ENCODE measurements at places on chromosomes 2 and 18.
A peak's percentile ranks its signal among the peaks of the same experiment; 100 is the strongest.

DNA sequence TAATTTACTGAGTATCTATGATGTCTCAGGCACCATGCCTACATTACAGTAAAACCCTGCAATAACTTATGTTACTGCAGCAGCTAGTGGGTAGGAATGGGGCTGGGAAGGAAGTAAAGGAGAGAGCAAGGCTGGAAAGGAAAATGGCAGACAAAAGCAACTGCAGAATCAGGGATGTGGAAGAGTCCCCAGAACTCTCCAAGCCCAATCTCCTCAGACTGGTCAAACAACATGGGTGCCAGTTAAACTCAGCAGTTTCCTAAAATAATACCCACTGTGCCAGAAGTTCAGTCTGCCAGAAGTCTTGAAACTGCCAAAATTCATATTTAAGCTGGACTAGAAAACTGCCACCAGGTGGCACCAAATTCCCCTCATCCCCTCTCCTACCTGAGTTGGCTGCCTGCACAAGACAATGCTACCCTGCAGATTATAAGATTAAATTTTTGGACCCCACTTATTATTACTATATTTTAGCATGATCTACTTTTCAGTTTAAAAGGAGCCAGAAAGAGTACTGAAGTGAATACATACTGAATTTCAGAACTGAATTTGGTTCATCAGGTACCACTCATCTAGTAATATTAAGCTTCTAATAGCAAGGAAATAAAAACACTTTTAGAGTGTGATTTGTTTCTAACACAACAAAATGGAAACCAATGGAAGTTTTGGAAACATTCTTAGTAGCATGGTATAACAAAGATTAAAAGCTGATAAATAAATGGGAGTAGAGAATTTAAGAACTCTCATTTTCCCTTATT is 86.8 kb upstream of the DNER start:
- DNase-seq: peak; percentile 73

DNA sequence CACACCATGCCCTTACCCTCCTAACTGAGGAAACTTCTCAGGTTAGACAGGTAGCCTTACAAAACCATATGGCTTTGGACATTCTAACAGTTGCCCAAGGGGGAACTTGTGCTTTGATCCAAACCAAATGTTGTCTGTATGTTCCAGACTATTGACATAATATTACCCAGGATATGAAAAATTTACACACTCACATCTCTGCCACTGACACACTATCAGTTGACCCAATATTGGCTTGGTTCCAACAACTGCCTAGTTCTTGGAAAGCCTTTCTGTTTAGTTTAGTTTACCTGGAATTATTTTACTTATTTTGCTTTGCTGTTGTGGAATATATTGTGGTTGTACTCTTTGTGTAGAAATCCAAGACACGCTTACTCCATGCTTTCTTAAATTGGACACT is 178.4 kb downstream of the RNF152 start:
- no peak for DNase-seq

DNA sequence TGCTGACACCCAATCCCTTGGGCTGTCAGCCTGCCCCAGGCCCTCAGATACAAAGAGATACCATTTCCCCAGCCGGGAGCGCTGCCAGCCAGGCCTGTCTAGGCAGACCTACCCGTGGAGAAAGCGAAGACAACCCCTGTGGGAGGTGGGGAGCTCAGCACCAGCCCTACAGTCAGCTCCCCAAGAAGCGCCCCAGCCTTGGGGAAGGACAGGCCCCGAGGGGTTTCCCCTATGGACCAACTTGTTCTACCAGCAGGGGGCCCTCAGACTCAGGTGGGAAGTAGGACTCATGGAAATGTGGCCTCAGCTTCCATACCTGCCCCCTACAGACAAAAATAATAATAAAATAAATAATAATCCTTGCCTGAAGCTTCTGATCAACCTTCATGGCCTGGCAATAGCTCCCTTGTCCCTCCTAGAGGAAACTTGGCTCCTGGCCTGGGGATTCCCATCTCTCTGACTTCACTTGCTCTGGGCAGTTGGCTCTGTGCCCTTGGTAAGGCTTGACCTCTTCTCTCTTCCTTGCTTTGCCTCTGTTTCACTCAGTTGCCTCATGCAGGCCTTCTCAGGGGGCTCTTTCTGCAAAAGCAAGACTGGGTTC is 7.0 kb downstream of the SLC35F6 start:
- peak; percentile 90 for DNase-seq

- DNase-seq: no peak
These were observed 13.7 kb upstream of the PER2 start for GRCh38 chr2:238302087-238302486.

DNA sequence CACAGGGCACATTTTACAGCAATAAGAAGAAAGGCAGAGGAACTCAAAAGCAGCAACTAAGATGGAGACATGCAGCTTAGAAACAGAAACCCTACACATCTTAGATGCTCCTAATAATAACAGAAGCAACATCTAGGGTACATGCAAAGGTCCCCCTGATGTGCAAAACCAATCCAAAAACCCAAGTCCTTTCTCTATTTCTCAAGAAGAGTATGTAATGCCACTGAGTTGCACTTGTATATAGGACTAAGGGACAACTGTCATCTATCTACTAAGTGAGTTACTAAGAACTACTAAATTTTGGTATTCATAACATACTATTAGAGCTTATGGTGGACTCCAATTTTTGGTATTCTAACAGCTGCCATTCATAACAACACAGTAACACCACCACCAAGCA is 28.4 kb downstream of the HNRNPLL start:
- no peak for DNase-seq

DNA sequence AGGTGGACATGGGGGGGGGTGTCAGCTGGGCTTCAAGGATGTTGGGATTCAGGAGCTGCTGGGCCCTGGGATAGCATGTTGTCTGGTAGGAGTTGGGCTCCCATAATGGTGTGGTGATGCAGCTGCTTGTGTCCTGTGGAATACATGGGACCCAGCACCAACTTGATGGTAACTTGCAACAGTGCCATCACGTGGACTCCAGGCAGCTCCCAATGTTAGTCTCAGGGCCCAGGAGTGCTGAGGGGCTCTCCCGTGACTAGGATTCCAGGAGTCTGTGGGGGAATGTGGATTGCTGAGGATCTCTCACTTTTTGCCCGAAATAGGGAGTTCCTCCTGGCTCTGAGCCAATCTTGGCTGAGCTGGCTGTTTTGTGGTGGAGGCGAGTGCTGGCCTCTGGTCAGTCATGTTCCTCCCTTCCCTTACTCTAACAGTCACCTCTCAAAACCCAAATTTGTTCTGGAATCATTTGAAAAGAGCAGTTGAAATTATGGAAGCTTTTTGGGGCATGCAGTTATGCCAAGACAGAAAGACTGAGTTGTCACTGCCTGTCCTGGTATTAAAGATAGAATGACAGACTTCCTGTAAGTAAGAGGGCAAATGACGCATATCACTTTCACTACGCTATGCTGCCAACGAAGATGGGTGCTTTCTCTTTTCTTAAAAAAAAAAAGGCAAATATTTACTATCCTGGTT is 607.1 kb downstream of the ADCYAP1 start:
- peak; percentile 3 for DNase-seq

Measured in fibroblast of pulmonary artery (primary cell).